ENCODE measurements at places on chromosomes 7 and 10.

- no peak for DNase-seq
These were observed 14.0 kb downstream of the RABGEF1 start for GRCh38 chr7:66754541-66754940.

GRCh38 chr7:140312141-140312846, 86.0 kb downstream of the SLC37A3 start:
- DNase-seq = no peak

DNA sequence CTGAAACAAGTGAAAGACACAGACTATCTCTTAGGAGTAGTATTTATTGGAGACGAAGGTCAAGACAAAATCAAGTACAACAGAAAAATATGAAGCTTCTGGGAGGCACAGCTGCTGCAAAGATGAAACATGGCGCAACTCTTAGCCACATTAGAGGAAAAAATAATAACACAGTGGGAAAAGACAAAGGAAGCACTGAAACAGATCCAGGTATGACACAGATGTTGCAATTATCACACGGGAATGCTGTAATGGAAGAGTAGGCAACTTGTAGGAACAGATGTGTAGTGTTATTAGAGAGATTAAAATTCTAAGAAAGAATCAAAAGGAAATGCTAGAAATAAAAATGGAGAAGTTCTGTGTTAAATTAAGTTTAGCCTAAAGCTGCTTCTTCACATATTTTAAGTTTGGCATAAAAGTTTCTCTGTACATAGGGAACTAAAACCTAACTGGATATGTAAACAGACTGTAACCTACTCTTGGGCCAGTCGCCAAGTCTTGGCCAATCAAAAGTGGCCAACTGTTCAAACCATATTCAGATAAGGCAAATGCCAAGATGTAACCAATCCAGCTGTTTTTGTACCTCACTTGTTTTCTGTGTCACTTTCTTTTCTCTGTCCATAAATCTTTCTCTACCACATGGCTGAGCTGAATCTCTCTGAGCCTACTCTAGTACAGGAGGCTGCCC, 1132.0 kb upstream of the LRRTM3 start:
- no peak for DNase-seq

GRCh38 chr7:39088730-39089593, 111.3 kb downstream of the POU6F2 start:
- DNase-seq = no peak

DNA sequence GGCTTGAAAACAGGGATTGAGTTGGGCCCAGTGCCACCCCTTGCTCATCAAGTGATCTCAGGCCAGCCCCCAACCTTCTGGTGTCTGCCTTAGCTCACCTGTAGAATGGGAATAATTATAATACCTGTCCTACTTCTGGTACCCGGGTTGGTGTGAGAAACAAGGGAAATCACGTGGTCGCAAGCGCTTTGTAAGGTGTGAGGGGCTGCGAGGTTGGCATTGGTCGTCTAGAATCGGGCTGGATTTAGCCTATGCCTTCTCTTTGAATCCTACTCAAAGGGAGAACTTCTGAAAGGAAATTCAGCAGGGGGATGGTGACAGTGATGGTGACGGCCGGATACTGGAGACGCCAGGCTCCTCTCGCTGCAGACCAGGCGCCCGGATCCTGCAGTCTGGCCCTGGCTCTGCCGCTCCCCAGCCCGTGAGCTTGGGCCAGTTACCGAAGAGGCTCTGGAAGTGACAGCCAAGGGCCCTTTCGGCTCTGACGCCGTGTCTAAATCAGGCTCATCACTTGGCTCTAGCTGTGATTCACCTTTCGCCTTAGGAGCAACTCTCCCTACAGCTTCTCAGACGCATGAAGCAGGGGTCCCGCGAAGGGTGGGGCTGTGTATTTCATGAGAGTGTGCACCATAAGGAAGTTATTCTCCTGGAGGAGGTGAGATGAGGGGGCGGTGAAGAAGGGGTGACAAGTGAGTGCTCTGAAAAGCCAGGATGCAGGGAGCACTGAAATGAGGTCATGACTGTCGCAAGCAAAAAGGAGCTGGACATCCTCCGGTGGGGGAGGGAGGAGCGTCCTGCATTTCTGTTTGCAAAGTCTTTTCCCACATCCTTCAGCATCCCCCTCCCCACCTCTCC, 4.0 kb upstream of the CREB5 start:
- DNase-seq = no peak

GRCh38 chr10:92999191-92999590, 61.4 kb upstream of the CYP26C1 start:
- no peak for DNase-seq

- no peak for DNase-seq
These were observed 233.8 kb downstream of the SORCS1 start for GRCh38 chr10:106930751-106931150.

DNA sequence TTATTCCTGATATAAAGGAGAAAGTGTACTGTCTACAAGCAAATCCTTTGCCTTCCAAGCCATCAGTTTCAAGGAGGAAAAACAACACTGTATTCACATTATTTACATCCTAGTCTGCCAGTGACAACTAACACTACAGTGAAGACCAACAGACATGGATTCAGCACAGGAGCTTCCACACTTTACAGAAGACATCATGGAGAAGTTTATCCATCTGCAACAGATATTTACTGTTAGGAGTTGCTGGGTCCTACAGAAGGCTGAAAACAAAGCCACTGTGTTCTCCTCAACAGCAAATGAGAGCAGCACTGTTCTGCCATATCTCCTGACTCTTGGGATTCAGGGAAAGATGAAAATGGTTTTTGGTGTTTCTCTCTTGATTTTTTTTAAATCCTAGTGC, 31.9 kb downstream of the NAPEPLD start:
- no peak for DNase-seq

DNA sequence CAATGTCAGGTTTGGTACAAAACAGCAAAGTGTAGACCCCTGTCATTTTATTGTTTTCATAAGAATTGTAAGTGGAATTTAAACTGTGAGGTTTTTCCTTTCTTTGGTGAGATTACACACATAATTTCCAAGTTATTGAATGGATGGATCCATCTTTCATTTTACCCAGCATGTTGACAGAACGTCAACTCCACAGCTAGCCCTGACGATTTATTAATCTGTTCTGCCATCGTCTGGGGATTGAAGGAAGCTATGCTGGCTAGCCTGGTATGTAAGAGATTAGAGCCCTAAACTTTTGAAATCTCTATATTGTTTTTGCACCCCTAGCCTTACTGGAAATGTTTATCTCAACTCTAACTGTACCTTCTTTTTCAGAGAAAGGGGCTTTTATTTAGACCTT, 8.6 kb downstream of the WNT16 start:
- DNase-seq = no peak

DNA sequence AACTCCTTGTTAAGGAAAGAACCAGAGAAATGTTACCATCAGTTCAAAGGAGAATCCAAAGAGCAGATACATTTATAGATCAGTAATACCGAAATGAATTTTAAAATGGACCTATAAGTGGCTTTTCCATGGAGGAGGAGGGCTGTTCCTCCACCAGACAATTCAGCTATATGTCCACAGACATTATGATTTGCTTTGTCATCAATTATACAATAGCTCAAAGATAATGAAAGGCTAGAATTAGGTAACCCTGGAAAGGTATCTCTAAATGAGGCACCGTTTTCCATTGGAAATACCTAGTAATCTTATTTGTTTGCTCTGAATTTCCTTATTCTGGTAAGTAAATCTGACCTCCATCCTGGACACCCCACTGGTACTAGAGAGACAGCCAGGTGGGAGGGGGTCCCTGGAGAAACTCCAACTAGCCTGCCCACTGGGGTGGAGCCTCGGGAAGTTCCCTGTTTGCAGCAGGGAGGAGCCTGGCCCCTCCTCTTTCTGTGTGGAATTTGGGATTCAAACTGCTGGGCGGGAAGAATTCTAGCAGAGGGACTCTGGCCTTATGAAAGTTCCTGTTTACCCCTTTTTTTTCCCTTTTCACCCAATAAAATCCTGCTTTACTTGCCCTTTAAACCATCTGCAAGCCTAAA, 218.0 kb downstream of the PHF14 start:
- DNase-seq = no peak

DNA sequence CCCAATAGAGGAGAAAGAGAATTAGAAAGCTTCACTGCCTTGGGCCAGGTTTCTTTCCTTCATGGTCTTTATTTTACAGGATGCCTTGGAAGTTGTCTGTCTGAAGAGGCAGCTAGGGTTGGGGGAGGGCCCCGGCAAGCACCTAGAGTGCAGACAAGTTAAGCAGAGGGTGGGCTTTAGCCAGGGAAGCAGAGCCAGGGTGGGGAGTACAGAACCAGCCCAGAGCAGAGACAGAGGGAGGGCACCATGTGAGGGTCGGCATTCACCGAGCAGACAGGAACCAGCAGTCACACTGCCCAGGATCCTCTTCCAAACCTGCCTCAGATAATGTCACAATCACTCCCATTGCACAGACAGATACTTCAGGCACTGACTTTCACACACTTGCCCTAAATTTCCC, 75.9 kb downstream of the ADARB2 start:
- DNase-seq = no peak

DNA sequence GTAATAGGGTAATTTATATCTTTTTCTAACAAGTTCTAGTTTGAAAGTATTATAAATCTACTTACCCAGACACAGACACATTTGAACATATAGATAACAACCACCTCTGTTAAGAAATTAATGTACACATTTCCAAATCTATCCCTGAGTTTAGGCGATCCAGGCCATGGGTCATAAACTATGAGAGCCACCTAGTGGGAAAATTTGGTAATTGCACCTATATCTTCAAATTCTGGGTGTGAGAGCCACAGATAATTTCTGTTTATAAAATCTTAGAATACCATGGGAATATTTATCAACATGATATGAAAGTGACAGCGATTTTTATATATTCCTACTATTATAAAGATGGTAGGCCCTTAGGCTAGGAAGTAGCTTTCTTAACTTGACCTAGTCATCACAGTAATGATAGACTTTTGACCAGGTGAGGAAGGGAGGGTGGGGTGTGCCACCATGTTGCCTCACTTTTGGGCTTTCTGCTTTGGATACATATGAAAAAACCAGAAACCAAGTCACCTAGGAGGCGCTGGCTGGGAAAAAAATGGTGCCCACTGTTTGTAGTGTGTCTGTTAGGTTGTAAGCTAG, 8.0 kb upstream of the EPHA1 start:
- no peak for DNase-seq

- DNase-seq = no peak
These were observed 86.2 kb downstream of the PLXDC2 start for GRCh38 chr10:19902456-19902855.

DNA sequence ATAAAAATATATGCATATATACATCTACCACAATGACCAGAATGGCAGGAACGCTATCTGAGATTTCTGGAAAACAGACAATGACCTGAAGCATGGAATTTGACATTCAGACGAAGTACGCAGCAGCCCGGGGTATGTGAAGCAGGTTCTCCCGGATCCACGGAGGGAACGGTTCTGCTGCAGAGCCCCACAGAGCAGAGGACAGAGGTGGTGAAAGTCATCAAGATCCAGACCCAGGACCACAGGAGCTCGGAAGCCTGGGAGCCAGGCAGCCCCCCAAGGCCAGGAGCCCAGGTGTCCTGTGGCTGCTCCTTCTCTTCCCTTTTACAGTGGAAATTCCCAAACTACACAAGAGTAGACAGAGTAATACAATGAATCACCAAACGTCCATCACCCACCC, 42.1 kb upstream of the DNAAF5 start:
- no peak for DNase-seq

- DNase-seq = no peak
These were observed 253.5 kb upstream of the LRGUK start for GRCh38 chr7:133873631-133874030.

DNA sequence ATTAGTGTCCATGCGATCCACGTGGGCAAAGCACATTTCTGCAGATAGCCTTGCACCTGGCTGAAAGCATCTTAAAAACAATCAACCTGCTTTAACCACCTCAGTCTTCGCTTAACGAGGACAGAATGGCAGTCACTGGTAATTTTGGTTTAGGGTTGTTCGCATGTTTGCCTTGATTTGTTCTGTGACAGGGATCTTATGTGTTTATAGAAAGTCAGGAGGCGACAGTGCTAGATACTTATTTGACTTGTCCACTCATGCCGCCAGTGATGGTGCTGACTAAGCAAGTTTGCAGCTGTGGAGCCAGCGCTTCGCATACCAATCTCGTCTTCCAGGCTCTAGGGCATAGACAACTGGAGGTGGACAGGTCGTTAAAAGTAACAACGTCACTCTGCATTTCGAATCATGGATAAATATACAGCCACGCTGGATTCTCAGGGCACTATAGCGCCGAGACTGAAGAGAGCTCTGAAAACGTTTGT, 1.2 kb upstream of the TMEM243 start:
- DNase-seq = no peak

GRCh38 chr10:127216786-127217185, 20.4 kb upstream of the INSYN2A start:
- DNase-seq = no peak

GRCh38 chr10:127012071-127012768, 107.0 kb downstream of the DOCK1 start:
- no peak for DNase-seq

GRCh38 chr7:151491859-151492258, 27.8 kb downstream of the RHEB start:
- DNase-seq = peak; percentile 99

DNA sequence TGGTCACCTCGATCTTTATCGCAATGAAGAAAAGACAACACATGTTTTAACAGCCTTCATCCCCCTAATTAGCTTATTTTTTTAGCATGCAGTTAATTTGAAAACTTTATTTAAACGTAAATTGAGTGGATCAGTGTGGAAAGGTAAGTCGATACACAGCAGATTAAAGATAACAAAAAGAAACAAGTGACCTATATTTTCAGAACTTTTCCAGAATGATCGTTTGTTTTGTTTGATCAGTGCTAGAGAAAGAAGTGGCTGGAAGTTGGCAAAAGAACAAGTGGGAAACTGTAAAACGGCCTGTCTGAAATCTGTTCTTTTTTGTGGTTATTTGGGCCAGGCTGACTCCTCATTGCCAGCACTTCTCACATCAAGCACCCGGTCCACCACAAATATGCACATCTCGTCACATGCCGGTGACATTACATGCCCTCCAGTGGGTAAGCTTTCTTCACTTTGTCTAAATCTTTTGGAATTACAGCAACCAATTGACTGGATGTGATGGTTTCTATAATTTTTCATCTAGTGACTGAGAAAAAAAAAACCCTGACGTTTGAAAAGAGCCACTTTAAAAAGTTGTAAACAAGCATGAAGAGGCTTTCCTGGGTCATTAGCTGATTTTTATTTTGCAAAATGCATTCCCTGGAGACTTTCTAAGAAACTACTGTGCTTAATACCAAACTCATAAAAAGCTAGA, 33.2 kb downstream of the C7orf33 start:
- no peak for DNase-seq

DNA sequence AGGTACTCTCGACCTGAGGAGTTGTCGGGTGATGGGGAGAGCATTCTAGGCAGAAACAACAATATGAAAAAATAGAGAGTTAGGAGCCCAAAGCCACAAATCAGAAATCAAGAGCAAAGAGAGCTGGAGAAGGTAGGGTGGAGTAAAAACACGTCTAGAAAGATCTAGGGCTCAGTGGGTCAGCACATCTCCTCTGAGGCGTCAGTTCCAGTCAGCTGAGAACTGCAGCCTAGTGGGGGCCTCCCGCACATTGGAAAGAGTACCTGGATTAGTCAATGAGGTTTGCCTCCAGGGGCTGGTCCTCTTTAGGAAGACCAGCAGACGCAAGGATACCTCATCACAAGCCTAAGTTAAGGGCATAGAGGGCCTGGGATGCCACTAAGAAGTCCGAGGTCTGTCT, 113.2 kb upstream of the LANCL2 start:
- no peak for DNase-seq
